ENCODE measurements at places on chromosomes 13 and 19.

GRCh38 chr19:38319421-38320258, at the start of gene KCNK6:
Gene KCNK6, plus strand, starts transcription at chr19:38319845. Its CDS starts 106 bp downstream, at chr19:38319951.
- DNase-seq, result no peak

GRCh38 chr13:73061473-73061872, 2.7 kb downstream of the KLF5 start:
- no peak for DNase-seq

DNA sequence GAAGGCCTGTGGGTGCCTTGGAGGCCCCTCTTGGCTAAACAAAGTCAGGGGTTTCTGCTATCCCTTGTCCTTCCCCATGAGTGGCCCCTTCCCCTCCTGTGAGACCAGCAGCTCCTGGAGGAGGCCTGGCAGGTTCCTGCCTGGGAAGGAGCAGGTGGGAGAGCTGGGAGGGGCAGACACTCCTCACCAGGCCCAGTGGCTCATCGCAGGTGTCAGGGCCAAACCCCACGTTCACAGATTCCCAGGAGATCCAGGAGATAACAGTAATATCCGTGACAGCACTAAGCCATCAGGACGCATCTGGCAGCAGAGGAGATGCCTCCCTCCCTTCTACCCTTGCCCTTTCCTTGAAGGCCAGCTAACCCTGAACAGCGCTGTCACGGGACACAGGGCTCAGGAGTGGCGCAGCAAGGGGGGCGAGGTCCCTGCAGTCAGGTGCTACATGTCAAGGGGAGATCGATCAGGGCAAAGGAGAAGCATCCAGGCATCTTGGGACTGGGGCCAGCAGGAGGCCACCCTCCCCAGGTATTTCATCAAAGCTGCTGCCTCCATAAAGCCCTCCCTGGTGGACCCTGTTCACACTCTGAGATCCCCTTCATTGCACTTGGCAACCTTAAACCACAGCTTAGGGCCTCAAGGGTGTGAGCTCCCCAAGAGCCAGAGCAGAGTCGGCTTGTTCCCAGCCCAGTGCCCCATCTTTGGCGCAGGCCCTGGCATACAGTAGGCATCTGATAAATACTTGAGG, 4.8 kb downstream of the CEBPA start:
- no peak for DNase-seq

GRCh38 chr13:19981685-19982238, 23.2 kb downstream of the ZMYM2 start:
- no peak for DNase-seq

DNA sequence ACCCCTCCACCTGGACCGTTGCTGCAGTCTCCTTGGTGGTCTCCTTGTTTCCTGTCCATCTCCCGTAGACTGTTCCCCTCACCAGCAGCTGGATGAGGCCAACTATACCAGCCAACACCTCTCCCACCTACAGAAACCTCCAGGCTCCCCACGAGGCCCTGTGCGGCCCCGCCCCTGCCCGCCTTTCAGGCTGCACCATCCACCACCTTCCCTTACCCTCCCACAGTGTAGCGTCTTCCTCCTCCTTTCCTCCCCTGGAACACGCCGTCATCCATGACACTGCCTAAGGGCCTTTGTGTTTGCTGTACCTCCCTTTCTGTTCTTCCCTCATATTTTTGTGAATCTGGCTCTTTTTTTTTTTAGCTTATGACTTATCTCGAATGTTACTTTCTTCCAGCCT, 23.8 kb upstream of the WDR88 start:
- no peak for DNase-seq

DNA sequence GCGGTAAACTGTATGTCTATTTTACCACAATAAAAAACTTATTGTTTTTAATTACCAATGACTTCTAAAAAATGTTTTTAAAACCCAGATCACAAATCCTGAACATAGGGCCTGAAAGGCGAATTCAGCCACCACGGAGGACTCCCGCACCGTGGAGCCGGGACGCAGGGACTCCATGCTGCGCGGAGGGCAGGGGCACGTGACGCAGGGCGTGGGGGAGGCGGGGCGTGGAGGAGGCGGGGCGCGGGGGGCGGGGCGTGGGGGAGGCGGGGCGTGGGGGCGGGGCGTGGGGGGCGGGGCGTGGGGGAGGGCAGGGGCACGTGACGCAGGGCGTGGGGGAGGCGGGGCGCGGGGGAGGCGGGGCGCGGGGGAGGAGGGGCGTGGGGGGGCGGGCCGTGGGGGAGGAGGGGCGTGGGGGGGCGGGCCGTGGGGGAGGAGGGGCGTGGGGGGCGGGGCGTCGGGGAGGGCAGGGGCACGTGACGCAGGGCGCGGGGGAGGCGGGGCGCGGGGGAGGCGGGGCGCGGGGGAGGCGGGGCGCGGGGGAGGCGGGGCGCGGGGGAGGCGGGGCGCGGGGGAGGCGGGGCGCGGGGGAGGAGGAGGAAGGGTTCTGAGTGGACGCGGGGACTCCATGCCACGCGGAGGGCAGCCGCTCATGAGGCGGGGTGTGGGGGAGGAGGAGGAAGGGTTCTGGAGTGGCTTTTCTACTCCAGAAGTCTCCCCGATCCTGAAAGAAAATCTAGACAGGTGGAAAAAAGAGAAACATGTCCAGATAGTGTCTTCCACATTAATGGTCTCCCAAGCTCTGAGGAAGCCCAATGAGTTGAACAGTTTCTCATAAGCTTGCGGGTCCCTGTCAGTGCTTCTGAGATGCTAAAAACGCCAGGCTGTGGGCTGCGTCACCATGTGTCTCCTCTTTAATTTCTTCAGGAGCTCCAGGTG, 4.4 kb upstream of the PROZ start:
- peak; percentile 20 for DNase-seq
